ENCODE measurements at places on chromosomes 12 and 14.

DNA sequence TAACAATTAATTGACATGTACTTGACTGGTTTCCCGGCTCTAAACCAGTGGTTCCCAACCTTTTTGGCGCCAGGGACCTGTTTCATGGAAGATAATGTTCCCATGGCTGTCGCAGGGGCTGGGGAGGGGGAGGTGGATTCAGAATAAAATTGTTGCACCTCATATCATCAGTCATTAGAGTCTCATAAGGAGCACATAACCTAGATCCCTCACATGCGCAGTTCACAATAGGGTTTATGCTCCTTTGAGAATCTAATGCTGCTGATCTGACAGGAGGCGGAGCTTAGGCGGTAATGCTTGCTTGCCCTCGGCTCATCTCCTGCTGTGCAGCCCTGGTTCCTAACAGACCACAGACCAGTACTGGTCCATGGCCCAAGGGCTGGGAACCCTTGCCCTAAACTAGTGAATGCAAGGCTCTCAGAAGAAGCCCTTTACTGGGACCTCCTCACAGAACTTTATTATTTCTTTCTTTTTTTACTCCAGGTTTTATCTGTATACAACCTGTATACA lies 86.4 kb upstream of the SINHCAF start:
- no peak for DNase-seq

GRCh38 chr12:128844031-128844635 lies 9.1 kb upstream of the GLT1D1 start:
- DNase-seq = no peak

DNA sequence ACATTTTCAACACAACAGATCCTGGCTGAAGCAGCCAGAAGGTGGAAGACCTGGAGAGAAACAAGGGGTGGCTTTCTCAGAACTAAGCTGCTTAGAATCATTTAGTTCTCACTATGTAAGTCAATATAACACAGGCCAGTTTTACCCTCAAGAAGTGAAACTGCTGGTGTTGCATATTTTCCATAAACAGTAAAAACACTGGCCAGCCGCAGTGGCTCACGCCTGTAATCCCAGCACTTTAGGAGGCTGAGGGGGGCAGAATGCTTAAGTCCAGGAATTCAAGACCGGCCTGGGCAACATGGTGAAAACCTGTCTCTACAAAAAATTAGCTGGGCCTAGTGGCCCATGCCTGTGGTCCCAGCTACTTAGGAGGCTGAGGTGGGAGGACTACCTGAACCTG lies 11.6 kb downstream of the STX2 start:
- DNase-seq = no peak

- no peak for DNase-seq
Observed at GRCh38 chr14:30223385-30223785, 295.7 kb upstream of the PRKD1 start.

DNA sequence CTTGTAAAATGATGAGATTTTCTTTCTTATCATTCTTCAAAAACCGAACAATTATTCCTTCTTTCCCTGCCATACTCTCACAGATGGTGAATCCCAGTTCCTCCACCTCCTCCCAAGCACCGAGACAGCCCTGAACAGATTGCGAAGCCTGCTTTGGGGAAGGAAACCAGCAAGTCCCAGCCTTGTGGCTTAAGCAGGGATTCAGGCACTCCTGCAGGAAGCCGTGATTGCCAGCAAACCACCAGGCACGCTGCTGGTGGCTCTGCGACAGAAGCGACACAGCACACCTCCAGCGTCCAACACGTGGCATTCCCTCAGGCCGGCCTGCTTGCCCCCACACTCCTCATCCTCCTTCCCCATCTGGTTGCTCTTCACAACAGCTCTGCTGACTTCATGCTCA lies 237.7 kb downstream of the GXYLT1 start:
- no peak for DNase-seq

- no peak for DNase-seq
Observed at GRCh38 chr14:105166571-105167302, 1.8 kb downstream of the JAG2 start.

DNA sequence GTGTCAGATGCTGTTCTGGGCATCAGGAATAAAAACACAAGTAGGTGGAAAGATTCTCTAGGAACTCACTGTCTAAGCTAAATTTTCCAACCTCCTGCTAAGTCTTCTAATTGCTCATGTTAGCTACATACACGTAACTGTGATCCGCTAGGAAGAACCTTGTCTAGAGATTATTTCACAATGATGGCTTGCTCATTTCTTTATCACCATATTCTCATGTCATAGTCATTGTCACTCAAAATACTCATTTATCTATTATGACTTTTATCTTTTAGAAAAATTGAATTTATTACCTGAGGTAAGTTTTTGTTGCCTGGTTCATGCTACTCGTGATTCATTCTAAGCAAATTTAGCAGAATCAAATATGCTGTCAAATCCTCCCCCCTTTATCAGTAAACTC lies 1402.4 kb upstream of the FLRT2 start:
- no peak for DNase-seq

GRCh38 chr14:104091927-104092771 lies 6.6 kb downstream of the ASPG start:
- no peak for DNase-seq

- DNase-seq = no peak
Observed at GRCh38 chr14:93045211-93045674, 70.5 kb downstream of the ITPK1 start.

GRCh38 chr12:43206396-43206795 lies 345.6 kb downstream of the ADAMTS20 start:
- DNase-seq = no peak

GRCh38 chr14:22544881-22545420 lies 44.1 kb downstream of the DAD1 start:
- no peak for DNase-seq

DNA sequence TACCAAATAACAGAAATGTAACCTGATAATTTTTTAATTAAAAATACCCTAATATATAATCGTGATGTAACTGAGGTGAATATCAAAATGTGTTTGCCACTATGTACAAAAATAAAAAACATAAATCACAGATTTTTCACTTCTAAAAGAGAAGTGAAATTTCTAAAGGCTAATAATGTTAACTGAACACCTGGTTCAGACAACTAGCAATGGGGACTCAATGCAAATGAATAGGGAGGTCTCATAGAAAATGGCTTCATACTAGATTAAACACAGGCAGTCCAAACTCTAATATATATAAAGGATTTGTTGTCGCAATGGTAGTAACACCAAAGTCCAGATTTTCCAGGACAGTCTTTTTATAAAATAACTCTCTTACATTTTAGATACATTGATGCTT lies 365.4 kb upstream of the ATP2B1 start:
- DNase-seq = no peak

- no peak for DNase-seq
Observed at GRCh38 chr12:123131291-123131832, 19.5 kb downstream of the PITPNM2 start.

DNA sequence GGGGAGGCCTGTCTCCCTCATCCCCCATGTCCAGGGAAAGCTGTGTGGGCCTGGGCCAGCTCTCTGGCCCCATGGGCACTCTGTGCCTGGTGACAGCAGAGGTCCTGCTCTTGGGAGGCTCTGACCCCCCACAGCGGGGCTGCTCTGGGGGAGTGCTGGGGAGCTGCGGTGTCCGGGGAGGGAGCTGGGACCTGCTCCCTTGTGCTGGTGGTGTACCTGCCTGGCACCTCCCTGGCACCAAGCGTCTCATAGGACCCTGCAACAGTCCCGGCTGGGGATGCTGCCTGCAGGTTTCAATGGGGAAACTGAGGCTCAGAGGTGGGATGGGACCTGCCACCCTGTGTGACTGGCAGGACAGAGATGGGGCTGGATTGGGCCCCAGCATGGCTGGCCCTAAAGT lies 111.3 kb downstream of the KIF26A start:
- DNase-seq = no peak

DNA sequence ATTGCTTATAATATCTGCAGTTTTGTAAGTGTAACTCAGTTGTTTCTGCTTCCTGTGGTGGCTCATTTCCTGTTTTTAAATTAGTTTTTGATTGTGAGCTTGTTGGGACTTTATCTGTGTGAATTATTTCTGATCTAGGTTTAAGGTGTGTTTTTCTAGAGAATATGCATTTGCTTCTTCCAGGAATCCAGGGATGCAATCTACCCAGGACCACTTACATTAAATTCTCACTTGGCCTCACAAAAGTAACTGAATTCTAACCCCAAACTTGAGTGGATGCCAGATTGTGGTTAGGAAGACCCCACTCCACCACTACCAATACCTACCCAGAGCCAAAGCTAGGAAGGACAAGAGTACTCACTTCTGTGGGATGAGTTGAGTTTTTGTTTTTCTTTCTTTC lies 11.9 kb downstream of the STYX start:
- DNase-seq = no peak

DNA sequence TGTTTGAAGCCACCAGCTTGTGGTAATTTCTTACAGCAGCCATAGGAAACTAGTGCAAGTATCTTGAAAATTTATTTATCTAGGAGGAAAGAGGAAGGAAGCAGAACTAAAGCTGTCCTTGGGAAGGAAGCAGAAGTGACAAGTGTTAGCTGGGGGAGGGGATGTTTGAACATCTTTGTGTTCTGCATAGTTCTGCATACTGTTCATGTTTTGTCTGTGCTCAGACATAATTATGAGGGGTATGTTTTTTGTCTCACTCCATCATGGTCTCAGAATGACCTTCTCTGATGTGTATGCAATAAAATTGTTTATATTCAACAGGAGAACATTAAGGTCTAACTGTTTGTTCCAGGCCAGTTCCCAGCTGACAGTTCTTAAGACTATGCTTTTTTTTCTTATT lies 606.5 kb downstream of the GALC start:
- DNase-seq = no peak

DNA sequence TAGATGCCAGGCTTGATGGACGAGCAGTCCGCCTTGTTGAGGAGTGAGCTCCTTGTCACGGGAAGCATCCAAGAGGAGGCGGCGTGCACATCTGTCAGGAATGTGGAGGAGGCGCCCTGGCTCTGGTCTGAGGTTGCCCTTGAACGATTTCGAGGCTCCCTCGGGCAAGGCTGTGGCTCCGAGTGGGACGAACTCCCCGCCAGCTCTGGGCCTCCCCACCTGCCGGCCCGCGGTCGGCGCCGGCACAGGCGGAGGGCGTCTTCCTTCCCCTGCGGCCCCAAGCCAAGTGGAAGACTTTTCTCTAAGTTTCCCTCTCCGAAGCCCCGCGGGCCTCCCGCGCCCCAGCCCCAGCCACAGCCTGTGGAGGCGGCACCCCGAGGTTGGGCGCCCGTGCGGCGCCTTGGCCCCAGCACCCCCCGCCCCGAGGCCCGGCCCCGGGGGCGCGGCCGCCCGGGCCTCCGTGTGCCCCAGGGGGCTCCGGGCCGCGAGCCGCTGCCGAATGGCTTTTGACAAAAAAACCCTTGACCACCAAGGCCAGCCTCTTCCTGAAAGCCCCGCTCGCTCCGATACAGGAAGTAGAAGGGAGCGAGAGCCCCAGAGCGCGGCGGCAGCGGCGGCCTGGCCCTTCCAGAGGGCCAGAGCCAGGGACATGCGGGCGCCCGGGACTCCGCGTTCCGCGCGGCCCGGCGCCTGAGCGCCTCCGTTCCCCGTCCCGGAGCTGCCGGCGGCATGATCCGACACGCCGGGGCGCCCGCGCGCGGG lies at the start of gene RIN3:
RIN3 (plus strand) TSS at position 578 of the 762 bp plus-strand sequence; CDS start at position 730, 152 bp downstream.
- peak; percentile 24 for DNase-seq

GRCh38 chr14:63857466-63858030 lies 4.7 kb downstream of the SYNE2 start:
- no peak for DNase-seq

DNA sequence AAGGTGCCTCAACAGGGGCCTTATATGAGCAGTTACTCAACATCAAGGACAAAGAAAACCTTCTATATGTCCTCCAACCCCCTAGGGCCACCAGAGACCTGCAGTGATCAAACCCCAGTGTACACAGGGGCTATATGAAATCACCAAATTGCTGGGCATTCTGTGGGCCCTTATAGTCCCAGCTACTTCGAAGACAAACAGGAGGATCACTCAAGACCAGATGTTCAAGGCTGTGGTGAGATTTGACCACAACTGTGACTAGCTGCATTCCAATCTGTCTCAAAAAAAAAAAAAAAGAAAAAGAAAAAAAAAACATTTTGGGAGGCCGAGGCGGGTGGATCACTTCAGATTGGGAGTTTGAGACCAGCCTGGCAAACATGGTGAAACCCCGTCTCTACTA lies 51.0 kb upstream of the PRB2 start:
- DNase-seq = no peak

GRCh38 chr14:21395450-21395849 lies 11.6 kb upstream of the SUPT16H start:
- no peak for DNase-seq

DNA sequence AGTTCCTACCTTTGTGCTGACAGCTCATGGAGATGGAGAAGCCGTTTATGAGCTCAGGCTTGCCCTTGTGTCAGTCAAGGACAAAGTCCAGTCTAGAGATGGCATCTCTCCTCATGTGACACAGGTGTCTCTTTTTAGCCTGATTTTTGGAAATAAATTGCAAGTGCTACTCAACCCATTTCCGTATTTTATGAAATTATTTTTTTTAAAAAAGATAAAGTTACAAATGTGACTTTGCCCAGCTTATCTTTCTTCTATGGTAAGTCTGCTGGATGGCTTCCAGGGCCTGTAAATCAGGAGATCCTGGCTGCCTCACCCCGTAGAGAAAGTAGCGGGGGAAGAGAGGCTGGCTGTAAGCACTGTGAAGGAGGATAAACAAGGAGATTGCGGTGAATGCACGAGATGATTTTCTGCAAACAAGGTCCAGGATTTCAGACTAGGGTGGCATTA lies 169.7 kb downstream of the MYRFL start:
- DNase-seq = no peak

- DNase-seq = no peak
Observed at GRCh38 chr14:100333311-100333710, 10.2 kb downstream of the SLC25A47 start.

- DNase-seq = no peak
Observed at GRCh38 chr14:102630405-102630804, 38.0 kb downstream of the RCOR1 start.

Data from stimulated activated CD4-positive, alpha-beta T cell treated with anti-CD3 and anti-CD28 coated beads, Interleukin-15, amount 100 ng/mL, for 1 hour (primary cell).